ENCODE measurements at places on chromosomes 16 and 17. TPM values are rescaled to one million over a fixed set of nuclear protein-coding genes. Genes with fewer than 3 reads are reported as not detected.

GRCh38 chr16:24991349-24991748 is 23.8 kb downstream of the ARHGAP17 start:
- DNase-seq: no peak

- peak; percentile 79 for DNase-seq
These were observed 2.5 kb downstream of the MYLK3 start for GRCh38 chr16:46745617-46746016.

DNA sequence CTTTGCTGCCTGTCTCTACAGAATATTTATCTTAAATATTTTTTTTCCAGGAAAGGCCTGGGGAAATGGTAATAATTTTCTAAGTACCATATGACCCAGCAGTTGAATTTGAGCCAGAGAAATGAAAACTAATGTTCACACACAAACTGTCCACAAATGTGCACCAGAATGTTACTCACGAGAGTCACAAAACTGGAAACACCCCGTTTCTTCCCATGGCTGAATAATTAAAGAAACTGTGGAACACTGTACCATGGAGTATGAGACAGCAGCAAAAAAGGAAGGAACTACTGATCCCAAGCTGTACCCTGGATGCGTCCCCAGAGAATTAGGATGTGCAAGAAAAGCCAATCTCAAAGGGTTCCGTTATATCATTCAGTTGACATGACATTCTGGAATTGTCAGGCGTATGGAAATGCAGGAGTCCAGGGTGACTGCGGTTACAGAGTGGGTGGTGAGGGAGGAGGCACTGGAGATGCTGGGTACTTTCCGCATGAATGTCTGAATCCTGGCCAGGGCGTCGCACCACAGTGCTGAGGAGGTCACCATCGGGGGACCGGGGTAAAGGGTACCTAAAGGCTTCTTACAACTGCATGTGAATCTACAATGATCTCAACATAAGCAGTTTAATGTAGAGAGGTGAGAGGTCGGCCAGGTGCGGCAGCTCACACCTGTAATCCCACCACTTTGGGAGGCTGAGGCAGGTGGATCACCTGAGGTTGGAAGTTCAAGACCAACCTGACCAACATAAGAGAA is 34.5 kb downstream of the USP22 start:
- DNase-seq: no peak

- no peak for DNase-seq
These were observed 2.7 kb downstream of the SOCS3 start for GRCh38 chr17:78357177-78357586.

AGRP gene
- total RNA-seq: not detected

All from endodermal cell (in vitro differentiated cells).